ENCODE measurements at places on chromosomes 6 and 20. TPM values are rescaled to one million over a fixed set of nuclear protein-coding genes. Genes with fewer than 3 reads are reported as not detected.
A peak's percentile ranks its signal among the peaks of the same experiment; 100 is the strongest.

The CYP39A1 gene
- not detected for polyA plus RNA-seq

The PRKN gene
- polyA plus RNA-seq, result not detected

The C6orf15 gene
- polyA plus RNA-seq, result not detected

DNA sequence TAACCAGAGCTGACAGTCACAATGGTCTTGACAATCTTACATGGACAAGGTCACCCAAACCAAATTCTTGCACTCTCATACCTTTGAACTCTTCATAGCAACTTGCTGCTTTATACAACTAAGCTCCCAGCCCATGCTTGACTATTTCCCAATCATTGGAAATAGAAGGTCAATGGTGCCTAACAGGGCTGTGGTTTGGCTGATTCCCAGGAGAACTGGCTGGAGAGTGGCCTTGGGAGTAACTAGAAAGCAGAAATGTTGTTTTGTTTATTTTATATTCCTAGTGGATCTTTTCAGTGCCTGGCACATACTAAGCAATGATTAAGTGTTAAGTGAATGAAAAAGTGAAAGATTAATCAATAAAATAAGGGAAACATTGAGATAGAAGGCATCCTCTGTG is 3.0 kb downstream of the SPINT4 start:
- H3K4me1 ChIP-seq, result no peaks in the 10 kb centered on the region
- H3K36me3 ChIP-seq, result no peaks in the 10 kb centered on the region
- no peak for DNase-seq
- no peaks in the 10 kb centered on the region for H3K27me3 ChIP-seq
- no peak overlapping the region for H3K4me3 ChIP-seq

DNA sequence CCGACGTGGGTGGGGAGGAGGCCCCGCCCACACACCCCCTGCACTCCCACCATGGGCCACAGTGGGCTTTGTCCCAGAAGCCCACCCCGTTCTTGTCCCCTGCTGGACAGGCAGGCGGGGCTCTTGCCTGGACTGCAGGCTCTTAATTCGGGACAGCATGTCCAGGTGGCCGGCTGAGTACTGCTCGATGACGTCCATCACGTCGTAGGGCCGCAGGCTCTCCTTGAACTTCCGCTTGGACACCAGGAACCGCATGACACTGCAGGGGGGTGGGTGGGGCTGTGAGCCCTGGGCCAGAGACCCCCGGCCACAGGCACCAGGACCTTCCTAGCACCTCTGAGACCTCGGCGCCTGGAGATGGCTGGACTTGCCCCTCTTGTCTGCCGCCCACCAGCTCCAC is 52.2 kb upstream of the CHRNA4 start:
- no peak overlapping the region for H3K4me3 ChIP-seq
- no peak overlapping the region for H3K27ac ChIP-seq
- H3K27me3 ChIP-seq, result no peaks in the 10 kb centered on the region
- H3K36me3 ChIP-seq, result no peaks in the 10 kb centered on the region
- no peak for DNase-seq

DNA sequence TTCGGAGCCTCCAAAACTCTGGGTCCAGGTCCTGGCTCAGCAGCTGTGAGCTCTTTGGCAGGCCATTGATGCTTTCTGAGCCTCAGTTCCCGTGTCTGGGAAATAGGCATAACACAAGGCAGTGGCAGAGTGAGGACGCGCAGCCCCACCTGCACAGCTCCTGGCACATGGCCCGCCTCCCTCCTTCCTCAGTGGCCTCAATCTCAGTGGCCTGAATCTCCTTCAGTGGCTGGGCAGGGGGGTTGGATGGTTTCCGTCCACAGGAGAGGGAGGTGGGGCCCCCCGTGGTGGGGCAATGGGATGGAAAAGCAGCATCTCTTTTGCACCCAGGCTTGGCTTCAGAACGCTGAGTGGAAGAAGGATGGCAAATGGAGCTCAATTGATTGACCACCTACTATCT is 5.1 kb downstream of the RSPO4 start:
- no peak overlapping the region for H3K27ac ChIP-seq
- H3K36me3 ChIP-seq, result no peaks in the 10 kb centered on the region
- no peak for DNase-seq

- no peaks in the 10 kb centered on the region for H3K27me3 ChIP-seq
- no peaks in the 10 kb centered on the region for H3K36me3 ChIP-seq
- H3K27ac ChIP-seq, result no peak overlapping the region
- no peaks in the 10 kb centered on the region for H3K4me1 ChIP-seq
- no peak overlapping the region for H3K4me3 ChIP-seq
- DNase-seq, result no peak
Measured at GRCh38 chr20:39661833-39662232, 699.7 kb downstream of the DHX35 start.

DNA sequence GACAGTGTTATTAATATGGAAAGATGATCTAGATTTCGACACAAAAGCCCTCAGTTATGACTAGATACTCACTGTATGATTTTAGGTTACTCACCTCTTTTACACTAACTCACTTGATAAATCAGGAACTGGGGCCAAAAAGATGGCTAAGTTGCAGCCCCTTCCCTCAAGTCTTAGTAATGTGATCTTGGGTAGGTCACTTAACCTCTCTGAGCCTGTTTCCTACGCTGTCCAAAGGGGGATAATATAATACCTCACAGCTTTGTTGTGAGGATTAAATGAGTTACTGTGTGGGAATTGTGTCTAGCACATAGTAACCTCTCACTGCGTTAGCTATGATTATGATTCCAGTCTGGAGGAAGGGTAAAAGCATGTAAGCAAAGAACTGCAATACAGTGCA is 1.3 kb downstream of the TTI1 start:
- H3K27ac ChIP-seq, result peak overlapping the region; percentile 99
- peaks cover 30% of the 10 kb centered on the region for H3K4me1 ChIP-seq
- DNase-seq, result no peak
- peak overlapping the region; percentile 93 for H3K4me3 ChIP-seq
- H3K27me3 ChIP-seq, result no peaks in the 10 kb centered on the region

DNA sequence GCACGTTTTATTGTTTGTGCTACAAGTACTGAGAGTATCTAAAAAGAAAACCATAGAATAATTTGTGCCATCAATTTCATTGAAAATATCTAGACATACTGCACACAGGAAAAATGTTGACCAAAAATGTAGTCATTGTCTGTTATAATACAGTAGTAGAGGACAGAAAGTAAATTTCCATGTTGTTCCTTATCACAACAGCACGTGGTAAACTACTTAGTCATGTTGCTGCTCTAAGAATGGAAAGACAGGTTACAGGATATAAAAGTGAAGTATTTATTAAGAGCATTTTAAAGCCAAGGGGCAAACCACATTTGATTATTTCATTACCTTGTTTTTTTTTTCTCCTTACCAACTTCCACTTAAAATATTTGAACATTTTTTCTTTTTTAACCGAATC is 89.0 kb upstream of the CEP85L start:
- peaks cover 37% of the 10 kb centered on the region for H3K4me1 ChIP-seq
- no peak overlapping the region for H3K4me3 ChIP-seq
- H3K27ac ChIP-seq, result no peak overlapping the region
- H3K36me3 ChIP-seq, result no peaks in the 10 kb centered on the region

Data from CD14-positive monocyte (primary cell).